ENCODE measurements at places on chromosomes 5 and 9. TPM values are rescaled to one million over a fixed set of nuclear protein-coding genes. Genes with fewer than 3 reads are reported as not detected.

DNA sequence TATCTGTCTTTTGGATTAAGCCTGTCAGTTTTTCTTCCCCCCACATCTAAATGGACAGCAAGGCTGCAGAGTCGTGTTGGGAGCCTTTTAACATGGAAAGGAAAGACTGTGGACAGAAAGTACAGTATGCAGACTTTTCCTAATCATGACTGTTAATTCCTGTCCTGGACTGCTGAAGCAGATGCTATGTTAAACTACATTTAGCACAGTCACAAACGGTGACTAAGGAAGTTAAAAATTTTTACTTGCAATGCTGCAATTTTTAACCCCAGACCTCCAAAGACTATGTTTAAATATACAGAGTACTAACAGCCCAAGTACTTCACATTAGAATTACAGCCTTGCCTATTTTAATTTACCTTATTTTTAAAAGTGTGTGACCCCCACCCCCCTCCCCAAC is 51.8 kb downstream of the ELAVL2 start:
- no peak for DNase-seq

- DNase-seq: no peak
These were observed 1.4 kb upstream of the HSDL2 start for GRCh38 chr9:112378328-112379176.

The PDCD1LG2 gene
- total RNA-seq: 0.41 TPM

The CSF1R gene
- total RNA-seq: 5.3 TPM

The LRRC19 gene
- total RNA-seq: not detected

The BNC2 gene
- 1.6 TPM for total RNA-seq

All from frontal cortex (tissue), 4 donors.